ENCODE measurements at places on chromosomes 16 and 17.

DNA sequence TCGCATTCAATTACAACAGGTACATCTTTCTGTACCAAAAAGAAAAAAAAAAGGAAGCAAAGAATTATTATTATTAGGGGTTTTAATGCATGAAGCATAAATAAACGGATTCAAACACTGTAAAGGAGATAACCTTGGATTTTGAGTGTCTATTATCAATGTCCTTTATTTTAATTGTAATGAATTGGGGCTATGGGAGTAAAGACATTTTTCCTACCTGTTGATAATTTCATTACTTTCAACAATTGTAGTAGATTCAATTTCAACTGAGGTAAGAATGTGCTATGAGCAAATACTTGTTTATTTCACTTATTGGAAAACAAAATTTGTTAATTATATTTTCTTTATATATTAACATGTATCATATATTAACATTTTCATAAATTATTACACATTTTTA is 855.6 kb downstream of the KCNJ2 start:
- DNase-seq: no peak

DNA sequence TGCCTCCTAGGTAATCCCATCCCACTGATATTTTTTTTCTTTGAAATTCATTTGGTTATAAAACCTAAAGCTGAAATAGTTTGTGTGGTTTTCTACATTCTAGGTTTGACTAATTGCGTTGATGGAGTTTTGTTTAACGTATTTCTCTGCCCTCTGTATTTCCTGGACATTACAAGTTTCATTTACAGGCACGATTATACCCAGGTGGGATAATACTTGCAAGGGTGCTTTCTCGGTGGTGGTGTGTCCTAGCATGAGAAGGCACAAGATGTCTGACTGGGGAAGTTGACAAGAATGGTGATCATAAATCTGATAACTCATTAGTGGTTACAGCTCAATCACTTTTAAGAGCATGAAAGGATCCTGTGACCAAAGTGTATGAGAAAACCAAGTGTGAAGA is 45.0 kb downstream of the DYNLRB2 start:
- no peak for DNase-seq

DNA sequence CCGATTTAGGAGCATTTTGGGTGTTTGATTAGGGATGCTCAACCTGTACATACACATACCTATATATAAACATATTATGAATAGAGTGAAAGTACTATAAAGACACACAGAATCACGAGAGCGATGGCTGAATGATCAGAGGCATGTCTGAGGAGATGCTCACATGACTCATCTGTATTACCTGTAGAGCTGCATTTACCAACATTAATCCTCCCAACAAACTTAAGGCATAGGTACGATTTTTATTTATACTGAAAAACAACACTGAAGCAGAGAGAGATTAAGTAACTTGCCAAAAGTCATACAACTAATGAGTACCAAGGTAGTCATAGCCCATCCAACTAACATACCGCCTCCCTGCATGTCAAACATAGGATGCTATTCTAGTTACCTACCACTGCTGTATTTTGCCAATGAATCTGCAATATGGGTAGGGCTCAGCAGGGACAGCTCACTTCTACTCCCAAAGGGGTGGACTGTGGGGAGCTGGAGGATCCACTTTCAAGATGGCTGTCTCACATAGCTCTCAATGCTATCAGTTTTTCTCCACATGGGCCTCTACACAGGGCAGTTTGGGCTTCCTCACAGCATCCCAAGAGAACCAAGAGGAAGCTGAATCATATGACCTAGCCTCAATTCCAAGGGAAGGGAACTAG is 7.3 kb downstream of the CYB5D1 start:
- no peak for DNase-seq

DNA sequence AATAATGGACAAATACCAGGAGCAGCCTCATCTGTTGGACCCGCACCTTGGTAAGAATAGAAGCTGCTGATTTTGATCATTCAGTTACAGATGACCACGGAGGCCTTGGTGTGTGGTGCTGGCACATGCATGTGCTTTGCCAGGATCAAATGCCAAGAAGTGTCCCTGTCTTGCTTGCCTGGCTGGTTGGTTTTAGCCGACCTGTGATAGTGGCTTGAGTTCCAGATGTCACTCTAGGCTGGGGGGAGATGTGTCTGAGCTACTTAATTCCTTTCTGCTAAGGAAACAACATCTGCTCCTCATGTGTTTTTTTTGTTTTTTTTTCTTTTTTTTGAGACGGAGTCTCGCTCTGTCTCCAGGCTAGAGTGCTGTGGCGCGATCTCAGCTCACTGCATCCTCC is 4.3 kb downstream of the TBCD start:
- DNase-seq: no peak

DNA sequence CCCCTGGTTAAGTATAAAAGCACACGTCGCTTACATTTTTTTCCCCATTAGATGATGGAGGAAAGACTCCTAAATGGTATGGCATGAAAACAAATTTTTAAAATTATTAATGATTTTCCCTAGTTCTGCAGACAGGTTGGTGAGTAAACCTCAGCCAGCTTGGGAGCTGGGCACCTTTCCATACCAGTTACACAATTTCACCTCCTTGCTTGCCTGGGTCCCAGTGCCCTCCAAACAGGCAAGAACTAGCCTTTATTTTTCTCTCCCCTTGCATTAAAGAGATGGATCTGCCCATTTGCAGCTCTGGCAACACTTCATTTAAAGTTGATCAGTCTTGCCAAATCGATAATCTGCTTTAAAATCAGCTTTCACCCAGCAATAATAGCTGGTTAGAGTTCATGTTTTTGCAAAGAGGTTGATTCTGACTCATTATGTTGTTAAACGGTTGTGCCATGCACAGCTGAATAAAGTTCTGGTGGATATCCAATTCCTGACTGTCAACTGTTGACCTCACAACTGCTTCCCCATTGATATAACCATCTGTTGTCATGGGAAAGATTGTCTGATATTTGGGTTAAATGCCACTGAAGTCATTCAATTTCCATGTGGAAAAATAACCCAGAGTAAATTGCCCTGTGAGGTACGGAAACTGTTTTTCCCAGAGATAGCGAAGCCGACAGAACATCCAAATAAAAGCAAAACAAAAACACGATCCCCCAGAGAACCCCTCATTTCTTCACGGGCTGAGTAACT is 1.3 kb downstream of the C17orf58 start:
- no peak for DNase-seq

DNA sequence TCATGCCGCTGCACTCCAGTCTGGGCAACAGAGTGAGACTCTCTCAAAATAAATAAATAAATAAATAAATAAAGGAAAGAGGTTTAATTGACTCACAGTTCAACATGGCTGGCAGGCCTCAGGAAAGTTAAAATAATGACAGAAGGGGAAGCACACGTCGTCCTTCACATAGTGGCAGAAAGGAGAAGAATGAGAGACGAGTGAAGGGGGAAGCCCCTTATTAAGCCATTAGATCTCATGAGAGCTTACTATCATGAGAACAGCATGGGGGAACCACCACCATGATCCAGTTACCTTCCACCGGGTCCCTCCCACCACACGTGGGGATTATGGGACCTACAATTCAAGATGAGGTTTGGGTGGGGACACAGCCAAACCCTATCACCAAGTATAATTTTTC is 54.5 kb downstream of the PAFAH1B1 start:
- no peak for DNase-seq

GRCh38 chr17:47789611-47790561 is 31.7 kb downstream of the OSBPL7 start:
- DNase-seq: peak; percentile 86

DNA sequence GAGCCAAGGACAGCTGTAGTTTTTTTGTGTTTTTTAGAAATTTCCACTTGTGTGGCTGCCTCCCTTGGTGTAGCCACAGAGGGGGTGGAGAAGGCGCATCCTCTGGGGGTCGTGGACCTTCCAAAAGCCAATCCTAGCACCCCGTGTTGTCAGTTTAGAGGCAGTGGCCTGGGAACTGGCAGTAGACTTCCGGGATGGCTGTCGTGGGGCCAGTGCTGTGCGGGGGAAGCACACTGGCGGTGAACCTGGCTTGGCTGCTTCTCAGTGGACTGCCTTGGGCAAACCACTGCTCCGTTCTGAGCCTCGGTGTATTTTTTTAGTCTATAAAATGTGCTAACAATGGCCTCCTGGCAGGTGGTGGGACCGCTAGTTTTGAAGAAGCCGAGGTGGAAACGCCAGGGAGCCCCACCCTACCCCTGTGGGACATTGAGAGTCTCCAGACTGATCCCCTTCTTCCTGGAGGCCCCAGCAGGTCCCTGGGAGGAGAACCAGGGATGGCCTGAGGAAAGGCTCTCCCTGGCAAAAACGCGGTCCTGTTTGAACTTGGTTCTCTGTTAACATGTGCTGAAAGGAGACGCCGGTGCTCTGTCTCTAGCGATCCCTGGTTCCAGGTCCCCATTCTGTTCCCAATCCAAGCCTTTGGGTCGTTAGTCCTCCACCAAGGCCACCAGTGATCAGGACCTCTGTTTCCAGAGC is 125.7 kb downstream of the CMIP start:
- no peak for DNase-seq

DNA sequence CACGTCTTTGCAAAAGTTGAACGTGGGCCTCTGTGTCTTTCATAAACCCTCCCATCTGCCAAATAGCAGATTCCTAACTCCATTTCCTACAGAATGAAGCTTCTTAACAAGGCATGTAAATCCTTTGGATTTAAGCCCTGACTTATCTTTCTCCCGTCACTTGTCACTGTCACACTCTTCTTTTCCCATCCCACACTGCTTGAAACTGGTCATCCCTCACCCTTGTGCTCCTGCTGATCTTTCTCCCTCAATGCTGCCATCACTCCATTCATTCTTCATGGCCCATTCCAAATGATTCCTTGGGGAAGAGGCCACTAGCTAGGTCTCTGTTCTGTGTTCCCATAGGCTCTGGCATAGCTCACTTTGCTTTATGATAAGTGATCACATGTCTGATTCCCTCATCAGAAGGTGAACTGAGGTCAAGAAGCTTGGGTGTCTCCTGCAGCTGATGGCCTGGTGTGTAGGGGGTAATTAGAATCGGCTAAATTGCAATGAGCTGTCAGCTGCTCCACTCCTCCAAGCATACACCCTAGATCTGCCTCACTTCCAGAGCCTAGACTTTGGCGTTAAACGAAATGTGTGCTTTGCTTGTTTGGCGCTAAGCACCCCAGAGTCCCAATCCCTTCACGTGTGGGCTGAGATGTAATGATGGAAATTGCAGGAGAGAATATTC is 61.7 kb downstream of the PECAM1 start:
- no peak for DNase-seq

- no peak for DNase-seq
Measured at GRCh38 chr17:17712268-17712924, 31.1 kb downstream of the RAI1 start.

- DNase-seq: no peak
Measured at GRCh38 chr17:82826211-82826610, 13.6 kb downstream of the ZNF750 start.

DNA sequence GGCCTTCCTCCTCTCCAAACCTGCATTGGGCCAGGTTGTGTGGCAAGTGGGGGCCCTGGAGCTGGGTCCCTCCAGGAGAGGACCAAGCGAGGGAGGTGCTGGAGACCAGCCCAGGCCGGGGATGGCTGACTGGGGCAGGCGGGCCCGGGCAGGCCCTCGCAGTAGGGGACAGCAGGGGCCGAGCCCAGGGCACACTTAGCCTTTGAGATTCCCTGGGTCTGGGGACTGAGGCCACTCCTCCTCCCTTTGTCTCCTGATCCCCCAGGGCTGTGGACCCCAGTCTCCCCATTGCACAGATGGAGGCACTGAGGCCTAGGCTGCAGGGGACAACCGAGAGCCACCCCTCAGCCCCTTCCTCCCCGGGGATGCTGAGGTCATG is 5.2 kb downstream of the FOXJ1 start:
- no peak for DNase-seq

- no peak for DNase-seq
Measured at GRCh38 chr16:1914084-1914608, 4.1 kb downstream of the HS3ST6 start.

DNA sequence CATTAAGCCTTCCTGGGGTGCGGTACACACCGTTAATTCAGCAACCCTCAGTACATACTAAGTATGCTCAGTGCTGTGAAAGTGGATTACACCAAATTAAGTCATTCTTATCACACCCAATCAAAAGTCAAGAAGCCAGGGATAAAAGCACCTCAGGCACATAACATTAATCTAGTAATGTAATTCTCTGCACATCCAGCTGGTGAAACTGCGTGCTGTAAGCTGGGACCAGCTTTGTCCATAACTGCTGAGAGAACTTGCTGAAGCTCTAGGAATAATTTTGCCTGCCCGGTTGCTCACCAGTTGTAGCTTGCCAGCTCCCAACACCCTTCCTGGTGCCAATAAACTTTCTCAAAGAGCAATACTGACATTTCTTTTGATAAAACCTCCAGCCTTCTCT is 44.9 kb downstream of the SLC47A1 start:
- no peak for DNase-seq

DNA sequence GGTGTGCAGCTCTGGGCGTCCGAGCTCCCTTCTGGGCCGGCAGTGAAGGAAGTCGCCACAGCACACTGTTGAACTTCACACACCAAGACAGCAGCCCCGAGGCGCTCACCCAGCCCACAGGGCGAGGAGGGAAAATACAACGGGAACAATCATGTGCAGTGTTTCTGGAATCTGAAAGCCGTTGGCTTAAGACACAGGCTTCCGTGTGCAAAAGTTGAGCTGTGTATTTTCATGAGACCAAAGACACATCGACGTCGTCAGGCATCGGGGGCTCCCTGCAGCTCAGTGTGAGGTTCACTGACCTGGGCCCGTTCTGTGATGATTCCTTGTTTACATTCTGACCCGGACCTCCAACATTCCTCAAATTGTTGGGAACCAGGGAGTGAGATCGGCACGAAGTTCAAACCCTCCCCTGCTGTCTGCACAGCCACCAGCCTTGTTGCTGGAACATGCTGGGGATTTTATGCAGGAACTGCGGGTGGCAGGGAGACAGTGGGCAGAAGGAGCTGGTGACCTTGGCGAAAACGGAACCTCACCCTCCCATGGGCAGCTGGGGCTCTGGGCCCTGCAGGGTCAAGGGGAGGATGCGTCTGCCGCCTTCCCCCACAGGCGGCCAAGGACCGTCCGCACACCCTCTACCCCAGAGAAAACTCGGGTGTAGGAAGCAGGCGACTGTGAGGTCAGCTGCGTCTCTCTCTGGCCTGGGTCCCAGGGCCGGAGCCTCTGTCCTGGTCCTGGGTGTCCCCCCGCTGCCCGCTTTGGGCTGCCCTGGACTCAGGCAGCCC is 72.2 kb downstream of the METRNL start:
- DNase-seq: no peak

GRCh38 chr17:16980061-16980460 is 8.1 kb upstream of the TNFRSF13B start:
- no peak for DNase-seq

DNA sequence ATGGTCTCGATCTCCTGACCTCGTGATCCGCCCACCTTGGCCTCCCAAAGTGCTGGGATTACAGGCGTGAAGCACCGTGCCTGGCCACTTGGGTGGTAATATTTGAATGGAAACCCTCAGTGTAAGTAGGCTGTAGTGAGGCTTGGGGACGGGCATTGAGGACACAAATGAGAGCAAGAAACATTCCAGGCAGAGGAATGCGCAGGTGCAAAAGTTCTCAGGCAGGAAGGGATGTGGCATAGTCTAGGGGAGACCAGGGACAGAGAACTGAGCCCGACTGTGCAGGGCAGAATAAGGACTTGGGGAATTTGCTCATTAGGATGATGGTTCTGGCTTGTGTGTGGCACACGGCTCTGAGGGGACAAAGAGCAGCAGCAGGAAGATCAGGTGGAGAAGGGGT is 54.8 kb downstream of the GRB2 start:
- no peak for DNase-seq

- no peak for DNase-seq
Measured at GRCh38 chr16:35252356-35252936, 1793.0 kb downstream of the TP53TG3F start.

- no peak for DNase-seq
Measured at GRCh38 chr16:54070789-54071343, 215.7 kb downstream of the IRX3 start.

Data from urothelium cell line (cell line).